ENCODE measurements at places on chromosomes 11 and 22.
A peak's percentile ranks its signal among the peaks of the same experiment; 100 is the strongest.

DNA sequence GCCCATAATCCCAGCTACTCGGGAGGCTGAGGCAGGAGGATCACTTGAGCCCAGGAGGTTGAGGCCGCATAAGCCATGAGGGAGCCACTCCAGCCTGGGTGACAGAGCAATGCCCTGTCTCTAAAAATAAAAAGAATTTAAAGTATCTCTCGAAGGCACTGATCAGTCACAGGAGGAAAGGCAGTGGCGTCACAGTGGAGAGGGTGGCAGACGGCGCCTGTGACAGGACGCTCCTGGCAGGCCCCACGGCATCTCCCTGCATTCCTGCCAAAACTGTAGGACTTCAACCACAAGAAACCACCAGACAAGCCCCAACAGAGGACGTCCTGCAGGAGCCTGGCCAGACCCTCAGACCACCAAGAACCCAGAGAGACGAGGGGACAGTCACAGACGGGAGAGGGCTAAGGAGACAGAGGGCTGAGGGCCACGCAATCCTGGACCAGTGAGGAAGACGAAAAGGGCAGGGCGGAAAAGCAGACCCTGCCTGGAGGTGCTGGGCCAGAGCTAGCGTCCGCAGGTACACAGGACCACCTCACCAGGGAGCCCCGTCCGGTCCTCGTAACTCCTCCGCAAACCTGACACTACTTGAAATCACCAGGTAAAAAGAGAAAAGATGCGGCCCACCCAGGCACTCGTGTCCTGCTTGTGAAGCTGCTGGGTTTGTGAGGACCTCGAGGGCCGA, 5.9 kb downstream of the RNH1 start:
- DNase-seq, result no peak

DNA sequence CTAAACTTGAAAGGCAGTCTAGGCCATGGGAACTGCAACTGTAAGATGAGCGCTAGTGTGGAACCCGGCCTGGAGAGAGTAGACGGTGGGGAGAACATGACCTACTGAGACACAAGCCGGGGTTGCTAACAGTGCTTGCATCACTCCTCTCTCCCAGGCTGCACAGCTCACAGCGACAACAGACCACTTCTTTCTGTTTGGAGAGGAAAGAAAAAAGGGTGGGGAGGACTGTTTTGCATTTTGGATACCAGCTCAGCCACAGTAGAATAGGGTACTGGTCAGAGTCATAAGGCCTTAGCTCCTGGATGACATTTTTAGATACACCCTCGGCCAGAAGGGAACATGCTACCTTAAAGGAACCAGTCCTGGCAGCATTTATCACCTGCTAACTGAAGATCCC, 22.2 kb upstream of the OR52M1 start:
- DNase-seq, result no peak

GRCh38 chr11:115287266-115287665, 216.9 kb downstream of the CADM1 start:
- no peak for DNase-seq

DNA sequence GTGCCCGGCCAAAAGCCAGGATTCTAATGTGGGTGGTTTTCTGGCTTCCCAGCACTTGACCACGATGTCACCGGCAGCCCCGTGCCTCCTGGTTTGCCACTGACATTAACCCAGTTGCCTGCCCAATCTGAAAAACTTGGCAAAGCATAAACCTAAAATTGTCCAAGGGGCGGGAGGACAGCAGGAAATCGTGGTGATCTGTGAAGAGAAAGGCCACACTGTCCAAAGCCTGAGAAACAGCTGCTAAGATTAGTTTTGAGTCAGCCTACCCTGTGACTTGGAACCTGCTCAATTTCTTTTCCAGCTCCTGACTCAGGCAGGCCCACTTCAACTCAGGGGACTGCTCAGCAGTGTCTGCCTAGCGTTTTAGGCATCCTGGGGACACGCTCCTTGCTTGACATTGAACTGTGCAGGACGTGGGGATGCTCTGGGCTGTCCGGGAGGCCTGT, 8.2 kb upstream of the F2 start:
- DNase-seq, result peak; percentile 93

DNA sequence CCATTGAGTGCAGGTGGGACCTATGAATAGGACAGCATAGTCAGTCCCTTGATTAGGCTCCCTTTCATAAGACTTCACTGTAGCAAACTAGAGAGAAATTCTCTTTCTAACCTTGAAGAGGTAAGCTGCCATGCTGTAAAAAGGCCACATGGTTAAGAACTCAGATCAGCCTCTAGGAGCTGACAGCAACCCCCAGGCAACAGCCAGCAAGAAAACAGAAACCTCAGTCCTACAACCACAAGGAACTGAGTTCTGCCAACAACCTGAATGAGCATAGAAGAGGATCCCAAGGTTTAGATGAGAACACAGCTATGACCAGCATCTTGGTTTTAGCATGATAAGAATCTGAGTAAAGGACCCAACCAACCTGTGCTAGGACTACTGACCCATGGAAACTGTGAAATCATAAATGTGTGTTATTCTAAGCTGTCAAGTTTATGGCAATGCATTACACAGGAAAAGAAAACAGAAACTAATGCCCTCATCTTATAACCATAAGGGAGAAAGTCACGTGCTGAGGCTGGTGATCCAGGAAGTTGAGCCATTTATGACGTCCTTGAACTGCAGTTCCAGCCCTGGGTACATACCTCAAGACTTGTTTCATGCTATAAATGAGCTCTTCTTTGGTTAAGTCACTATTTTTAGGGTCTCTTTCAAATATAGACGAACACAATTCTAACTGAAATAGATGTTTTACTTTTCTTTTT, 43.3 kb downstream of the RAB38 start:
- no peak for DNase-seq

GRCh38 chr11:33687733-33688479, 12.7 kb downstream of the C11orf91 start:
- peak; percentile 70 for DNase-seq

GRCh38 chr11:108733479-108734116, 68.7 kb downstream of the DDX10 start:
- DNase-seq, result no peak

DNA sequence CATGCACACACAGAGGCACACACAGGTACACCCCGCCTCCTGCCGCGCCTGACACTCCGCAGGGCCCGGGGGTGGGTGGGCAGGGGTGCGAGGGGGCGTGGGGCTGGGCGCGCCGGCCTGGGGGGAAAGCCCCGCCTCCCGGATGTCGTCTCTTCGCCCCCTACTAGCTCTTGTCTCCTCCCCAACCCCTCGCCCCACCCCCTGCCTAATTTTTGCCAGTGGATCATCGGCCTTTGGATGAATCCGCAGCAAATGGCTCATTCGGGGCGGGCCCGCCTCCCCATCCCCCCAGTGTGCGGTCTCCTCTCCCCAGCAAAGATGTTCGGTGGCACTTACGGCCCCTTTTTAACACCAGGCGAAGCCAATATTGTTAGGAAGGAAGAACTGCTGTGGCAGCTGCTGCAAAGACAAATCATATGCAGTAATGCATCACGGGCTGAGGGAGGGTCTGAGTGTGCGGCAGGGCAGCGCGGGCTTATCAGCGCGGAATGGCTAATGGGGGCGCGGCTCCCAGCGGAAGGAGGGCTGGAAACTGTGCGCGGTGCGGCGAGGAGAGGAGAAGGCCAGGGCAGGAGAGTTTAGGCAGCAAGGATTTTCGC, 13.4 kb upstream of the NECTIN1 start:
- DNase-seq, result no peak

DNA sequence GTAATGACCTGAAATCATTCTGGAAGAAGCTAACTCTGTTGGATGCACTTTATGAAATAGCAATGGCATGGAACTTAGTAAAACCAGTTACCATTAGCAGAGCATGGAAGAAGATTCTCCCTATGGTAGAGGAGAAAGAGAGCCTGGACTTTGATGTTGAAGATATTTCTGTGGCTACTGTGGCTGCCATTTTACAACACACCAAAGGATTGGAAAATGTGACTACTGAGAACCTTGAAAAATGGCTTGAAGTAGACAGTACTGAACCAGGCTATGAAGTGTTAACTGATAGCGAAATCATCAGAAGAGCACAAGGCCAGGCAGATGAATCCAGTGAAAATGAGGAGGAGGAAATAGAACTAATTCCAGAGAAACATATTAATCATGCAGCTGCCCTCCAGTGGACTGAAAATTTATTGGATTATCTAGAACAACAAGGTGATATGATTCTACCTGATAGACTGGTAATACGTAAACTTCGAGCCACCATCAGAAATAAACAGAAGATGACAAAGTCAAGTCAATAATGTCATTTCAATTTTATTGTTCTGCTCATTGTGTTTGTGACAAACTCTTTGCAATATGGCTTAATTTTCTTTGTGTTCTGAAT, 2.0 kb downstream of the JRKL start:
- DNase-seq, result no peak

DNA sequence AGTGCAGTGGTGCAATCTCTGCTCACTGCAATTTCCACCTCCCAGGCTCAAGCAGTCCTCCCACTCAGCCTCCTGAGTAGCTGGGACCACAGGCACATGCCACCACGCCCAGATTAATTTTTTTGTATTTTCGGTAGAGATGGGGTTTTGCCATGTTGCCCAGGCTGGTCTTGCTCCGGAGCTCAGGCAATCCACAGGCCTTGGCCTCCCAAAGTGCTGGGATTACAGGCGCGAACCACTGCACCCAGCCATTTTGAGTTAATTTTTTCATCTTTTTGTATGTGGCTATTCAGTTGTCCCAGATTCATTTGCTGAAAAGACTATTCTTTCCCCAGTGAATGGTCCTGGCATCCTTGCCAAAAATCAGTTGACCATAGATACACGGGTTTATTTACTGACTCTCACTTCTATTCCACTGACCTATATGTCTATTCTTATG, 63.6 kb downstream of the MAPK1 start:
- DNase-seq, result no peak

DNA sequence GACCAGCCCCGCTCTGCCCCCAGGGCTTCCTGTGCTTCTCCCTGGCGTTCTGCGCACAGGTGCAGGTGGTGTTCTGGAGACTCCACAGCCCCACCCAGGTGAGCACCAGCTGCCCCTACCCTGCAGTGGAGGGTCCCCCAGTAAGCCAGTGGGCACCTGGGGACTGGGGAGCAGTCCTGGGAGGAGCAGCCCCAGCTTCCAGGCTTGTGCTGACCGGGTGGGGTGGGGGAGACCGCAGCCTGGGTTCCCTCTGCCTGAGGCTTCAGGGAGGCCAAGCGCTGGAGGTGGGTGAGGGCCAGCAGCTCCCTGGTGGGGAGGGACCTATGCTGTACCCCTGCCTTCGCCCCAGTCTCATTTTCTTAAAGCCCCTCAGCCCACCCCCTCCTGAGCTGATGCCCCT, 6.9 kb downstream of the TSPAN32 start:
- no peak for DNase-seq
